ENCODE measurements at places on chromosomes 5 and 9.

GRCh38 chr5:53318303-53318702, 162.1 kb upstream of the FST start:
- DNase-seq = no peak

DNA sequence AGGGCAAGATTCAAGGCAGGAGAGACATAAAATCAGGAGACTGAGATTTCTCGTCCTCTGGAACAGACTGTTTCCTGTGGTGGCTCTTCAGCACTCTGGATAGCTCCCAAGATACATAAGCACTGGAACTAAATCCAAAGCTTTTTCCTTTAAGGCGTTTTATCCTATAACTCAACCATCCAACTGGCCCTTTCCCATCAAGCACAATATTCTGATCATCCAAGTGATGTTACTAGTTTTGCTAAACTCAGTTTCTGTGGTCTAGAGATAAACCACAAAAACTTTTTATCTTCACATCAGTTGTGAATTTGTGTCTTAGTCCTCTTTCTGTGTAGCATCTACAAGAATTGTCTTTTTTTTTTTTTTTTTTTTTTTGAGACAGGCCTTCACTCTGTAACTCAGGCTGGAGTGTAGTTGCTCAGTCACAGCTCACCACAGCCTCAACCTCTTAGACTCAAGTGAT, 299.4 kb downstream of the COX7C start:
- peak; percentile 41 for DNase-seq

GRCh38 chr9:93058355-93059010, at the start of gene SUSD3:
TSS of gene SUSD3 (plus strand) at chr9:93058701. CDS start at chr9:93058743, 42 bp downstream.
- DNase-seq = peak; percentile 35

- no peak for DNase-seq
These were observed 5.4 kb upstream of the DOCK8 start for GRCh38 chr9:209143-209758.

GRCh38 chr5:32475334-32476097, 31.0 kb upstream of the ZFR start:
- no peak for DNase-seq

- DNase-seq = peak; percentile 34
These were observed 1.2 kb downstream of the CCNH start for GRCh38 chr5:87411586-87411972.

DNA sequence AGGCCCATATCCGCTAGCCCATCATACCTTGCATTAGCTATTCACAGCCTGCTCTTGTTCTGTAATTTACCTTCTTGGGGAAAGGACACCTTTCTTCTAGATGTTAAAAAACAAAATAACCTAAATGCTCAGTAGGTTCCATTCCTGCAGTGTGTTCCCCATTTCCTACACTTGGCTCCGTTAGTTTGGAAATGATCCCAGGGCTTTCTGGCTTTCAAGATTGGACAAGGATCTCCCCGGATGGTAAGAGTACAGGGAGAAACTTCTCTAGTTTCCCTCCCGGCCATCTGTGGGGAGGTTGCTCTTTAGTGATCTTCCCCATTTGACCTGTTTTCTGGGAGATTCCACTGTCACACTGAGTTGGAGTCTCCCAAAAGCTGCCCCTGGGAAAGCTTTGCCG, 27.3 kb upstream of the STC2 start:
- DNase-seq = no peak

DNA sequence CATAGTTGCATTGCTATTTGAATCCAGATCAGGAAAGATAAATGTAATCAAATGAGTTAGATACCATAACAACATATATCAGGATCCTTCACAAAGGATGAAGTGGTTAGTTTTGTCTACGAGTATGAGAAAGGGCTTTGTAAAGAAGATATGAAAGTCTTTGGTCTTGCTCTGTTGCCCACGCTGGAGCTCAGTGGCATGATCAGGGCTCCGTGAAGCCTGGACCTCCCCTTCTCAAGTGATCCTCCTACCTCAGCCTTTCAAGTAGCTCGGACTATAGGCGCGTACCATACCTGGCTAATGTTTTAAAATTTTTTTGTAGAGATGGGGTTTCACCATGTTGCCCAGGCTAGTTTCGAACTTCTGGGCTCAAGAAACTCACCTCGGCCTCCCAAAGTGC, 1.8 kb downstream of the SMC5 start:
- DNase-seq = no peak

GRCh38 chr5:21049901-21050300, 1061.9 kb upstream of the CDH18 start:
- peak; percentile 18 for DNase-seq

DNA sequence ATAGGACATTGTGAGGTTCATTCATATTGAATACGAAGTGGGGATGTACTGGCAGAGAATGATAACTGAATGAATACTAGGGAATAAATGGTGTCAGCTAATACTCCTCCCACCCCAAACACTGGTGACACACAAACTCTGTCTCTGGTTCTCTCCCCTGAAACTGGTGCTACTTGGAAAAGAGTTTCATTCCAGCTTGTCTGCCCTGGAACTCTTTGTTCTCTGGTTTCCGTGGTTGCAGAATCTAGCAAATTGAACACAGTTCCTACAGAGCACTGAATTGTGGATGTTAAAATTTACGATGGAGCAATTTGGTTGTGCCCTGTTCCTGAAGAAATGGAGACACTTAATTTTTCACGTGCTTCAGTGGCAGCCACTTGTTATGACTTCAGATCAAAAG, 181.7 kb downstream of the KCTD16 start:
- DNase-seq = no peak

DNA sequence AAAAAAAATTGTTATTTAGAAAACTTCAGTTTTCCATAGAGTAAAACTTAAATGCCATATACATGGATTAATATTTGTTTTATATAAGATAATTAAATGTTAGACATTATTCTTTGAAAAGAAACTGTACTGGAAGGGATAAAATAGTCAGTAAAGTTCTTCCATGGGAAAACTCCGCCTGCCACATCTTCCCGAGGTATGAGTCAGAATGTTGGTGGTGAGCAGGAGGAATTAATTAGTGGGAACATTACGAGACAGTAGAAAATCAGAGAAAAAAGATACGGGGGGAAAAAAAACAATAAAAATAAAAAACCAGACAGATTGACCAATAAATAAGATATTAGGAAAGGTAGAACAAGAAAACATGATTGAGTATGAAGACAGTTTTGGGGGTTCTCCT, 930.3 kb upstream of the C9orf72 start:
- DNase-seq = no peak

DNA sequence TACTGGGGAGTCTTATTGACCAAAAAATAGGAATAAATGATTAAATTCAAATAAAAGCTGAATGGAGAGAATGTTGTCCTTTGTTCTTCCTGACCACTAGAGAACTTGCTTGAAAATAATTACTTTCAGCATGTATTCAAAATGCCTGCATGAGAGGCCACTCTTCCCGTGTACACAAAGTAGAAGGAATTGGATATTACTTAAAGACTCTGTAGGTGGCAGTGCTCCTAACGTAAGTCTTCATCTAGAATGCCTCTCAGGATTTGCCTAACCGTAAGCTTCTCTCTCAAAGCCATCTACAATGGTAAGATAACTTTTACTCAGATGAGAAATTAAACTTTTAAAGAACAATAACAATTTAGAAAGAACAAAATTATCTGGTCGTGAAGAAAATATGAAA, 620.0 kb upstream of the CCNG1 start:
- no peak for DNase-seq

DNA sequence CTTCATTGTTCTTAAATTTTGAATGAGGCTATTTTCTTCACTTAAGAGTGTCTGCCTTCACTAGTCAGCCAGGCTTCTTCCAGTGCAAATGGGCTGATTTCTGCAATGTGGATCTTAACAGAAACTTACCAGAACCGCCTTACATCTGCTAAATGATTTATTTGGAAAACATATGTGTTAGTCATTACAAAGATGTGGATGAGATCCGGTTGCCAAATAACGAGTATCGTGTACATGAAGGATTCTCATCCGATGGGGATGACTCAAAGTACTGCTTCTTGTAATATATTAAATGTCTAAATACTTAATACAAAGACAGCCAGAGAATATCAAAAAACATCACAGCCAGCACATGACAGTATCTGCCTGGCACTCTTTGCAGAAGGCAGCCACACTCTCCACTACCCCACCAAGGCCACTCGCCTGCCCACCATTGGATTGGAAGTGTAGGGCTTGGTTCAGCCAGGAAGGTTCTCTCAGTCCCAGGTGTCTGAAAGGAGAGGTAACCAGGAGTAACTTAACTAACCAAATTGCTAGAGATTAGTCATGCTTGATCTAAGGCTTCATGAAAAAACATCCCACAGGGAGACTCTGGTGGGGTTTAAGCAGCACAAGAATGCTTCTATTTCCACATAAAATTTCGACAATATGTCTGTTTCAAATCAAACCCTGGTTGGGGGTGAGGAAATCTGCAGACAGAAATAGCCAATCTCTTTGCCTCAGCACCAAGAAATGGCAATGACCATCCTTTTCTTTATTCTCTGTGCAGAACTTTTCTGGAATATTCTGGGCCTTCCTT, 174.8 kb downstream of the GADD45G start:
- DNase-seq = no peak

GRCh38 chr9:110157823-110158664, 49.9 kb downstream of the C9orf152 start:
- no peak for DNase-seq

DNA sequence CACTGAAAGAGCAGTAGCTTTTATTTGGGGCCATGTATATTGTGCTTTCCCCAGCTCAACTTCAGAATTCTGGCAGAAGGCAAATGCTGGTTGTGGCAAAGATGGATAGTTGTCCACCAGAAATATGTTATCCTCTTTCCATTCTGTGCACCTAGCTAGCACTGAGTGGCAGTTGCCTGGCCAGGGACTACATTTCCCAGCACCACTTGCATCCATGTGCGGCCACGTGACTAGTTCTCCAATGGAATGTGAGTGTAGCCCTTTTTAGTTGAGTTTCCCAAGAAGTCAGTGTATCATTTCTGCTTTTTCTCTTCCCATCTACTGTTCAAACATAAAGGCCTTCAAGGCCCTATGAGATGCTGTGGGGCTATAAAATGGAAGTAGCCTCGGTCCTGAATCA, 354.0 kb upstream of the CLINT1 start:
- DNase-seq = peak; percentile 25

- peak; percentile 47 for DNase-seq
These were observed 76.1 kb downstream of the C9orf50 start for GRCh38 chr9:129544761-129545160.
